LHCN-M2 (cell line): ENCODE measurements at places on chromosomes 2 and 18. TPM values are rescaled to one million over a fixed set of nuclear protein-coding genes. Genes with fewer than 3 reads are reported as not detected.

- DNase-seq, result no peak
These were observed 34.3 kb downstream of the DARS1 start for GRCh38 chr2:135951041-135951583.

CD207 gene
- total RNA-seq, result not detected in 2 replicates

DNA sequence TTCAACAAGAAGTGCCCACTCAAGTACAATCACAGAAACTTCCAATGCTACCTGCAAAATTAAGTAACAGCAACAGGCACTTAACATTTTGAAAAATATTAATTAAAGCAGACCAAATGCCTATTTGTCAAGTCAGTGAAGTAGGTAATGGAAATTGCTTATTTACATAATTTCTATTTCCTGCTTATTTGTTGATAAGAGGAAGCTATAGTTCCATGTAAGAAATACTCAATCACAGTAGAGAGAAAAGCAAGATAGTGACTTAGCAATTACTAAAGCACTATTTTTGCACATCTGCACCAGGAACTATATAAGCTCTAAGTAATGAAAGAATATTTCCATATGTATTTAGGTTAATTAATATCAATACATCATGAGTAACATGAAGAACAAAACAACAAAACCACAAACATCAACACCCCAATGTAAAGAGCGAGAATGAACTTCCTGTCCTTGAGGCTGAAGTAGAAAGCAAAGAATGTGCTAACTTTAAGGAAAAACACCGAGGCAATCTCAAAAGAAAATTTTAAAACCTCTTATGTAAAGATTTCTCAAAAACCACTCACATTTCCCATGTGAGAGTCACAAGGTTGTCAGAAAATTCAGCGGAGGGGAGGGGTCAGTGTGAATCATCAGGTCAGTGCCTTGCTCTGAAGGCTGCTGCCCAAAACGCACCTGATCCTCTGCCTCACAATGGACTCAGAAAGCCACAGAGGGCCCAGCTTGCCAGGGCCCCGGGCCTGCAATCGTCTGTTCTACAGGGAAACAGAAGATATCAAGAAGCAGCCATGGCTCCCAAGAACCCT is 12.5 kb downstream of the NPC1 start:
- peak; percentile 82 for DNase-seq

CNDP1 gene
- not detected in 2 replicates for total RNA-seq

- no peak for DNase-seq
These were observed 144.2 kb upstream of the DLGAP1 start for GRCh38 chr18:4599312-4599711.

- DNase-seq, result peak; percentile 67
These were observed 68.9 kb downstream of the DOCK10 start for GRCh38 chr2:224973112-224974016.

CCDC148 gene
- total RNA-seq, result 0.26 and 0.29 TPM in 2 replicates

ATOH8 gene
- total RNA-seq, result 129 and 179 TPM in 2 replicates

DNA sequence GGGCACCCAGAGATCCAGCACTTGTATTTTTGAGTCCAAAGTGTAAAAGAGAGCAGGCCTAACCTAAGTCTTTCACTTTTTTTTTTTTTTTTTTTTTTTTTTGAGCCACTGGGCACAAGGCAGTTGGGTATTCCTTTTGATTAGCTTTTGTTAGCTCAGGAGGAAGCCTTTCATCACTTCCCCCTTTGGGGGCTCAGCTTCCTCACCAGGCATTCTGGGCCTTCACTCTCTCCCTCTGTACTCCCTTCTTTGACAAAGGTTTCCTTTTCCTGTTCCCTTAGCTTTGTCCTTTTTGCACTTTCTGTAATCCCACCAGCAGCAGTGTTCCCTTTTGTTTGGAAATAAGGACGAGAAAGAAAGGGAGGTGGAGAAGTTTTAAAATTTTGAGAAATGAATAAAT is 88.2 kb downstream of the PKP4 start:
- no peak for DNase-seq
